Activated B cell treated with CpG ODN at 0.5 μM for 24 hours (primary cell): ENCODE measurements at places on chromosomes 4 and X. TPM values are rescaled to one million over a fixed set of nuclear protein-coding genes. Genes with fewer than 3 reads are reported as not detected.

GC gene
- total RNA-seq, result not detected in 2 replicates

ZCCHC12 gene
- total RNA-seq, result not detected in 2 replicates

DNA sequence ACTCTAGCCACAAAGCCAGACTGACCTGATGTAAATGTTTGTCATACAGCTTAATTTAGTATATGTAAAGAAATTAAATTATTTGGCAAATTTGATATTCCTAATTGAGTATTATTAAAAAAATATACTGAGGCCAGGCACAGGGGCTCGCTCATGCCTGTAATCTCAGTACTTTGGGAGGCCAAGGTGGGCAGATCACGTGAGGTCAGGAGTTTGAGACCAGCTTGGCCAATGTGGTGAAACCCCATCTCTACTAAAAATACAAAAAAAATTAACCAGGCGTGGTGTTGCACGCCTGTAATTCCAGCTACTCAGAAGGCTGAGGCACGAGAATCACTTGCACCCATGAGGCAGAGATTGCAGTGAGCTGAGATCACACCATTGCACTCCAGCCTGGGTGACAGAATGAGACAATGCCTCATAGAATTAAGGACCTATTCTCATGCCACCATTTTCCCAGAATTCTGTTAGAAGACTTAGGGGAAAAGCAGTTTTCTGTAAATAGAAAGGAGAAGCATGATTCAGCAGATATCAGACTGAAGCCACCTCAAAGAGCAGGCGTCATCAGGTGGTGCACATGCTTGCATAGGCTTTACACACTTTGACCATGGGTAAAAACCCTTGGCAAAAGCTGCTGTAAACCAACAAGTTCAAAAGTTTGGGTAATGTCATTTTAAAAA is 6.1 kb downstream of the UBQLN2 start:
- H3K27me3 ChIP-seq, result no peaks in the 10 kb centered on the region
- no peak overlapping the region for H3K4me3 ChIP-seq
- peaks cover 43% of the 10 kb centered on the region for H3K4me1 ChIP-seq
- peak overlapping the region; percentile 46 for H3K27ac ChIP-seq
- peaks cover 23% of the 10 kb centered on the region for H3K36me3 ChIP-seq
- no peak for DNase-seq

DNA sequence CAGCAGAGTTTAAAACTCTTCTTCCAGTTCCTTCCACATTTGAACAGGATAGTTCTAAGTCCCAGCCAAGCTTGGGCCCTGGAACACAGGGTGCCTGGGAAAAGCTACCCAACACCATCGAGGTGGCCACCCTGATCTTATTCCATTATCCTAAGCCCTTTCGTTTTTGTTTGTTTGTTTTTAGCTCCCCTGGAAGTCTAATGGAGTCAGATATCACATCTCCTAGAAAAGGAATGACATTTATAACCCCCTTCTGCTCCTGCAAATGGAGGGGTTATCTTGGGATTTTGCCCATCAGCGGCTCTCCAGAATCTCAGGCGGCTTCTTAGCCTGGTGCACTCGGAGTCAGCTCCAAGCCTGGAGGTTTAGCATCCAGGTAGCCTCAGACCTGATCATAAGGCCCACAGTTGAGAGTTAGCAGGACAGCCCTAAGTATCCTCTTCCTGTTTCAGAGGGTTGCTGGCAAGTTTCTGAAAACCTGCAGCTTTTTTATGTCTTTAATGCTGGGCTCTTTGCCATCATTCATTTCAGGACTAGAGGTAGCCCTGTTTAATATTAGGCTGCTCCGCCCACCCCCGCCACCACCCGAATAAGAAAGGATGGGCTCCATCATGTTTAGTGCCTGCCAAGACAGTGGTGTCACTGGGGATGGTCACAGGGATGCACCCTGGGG is 230.0 kb upstream of the LNX1 start:
- no peak overlapping the region for H3K27ac ChIP-seq
- H3K4me3 ChIP-seq, result no peak overlapping the region
- no peaks in the 10 kb centered on the region for H3K36me3 ChIP-seq
- no peaks in the 10 kb centered on the region for H3K27me3 ChIP-seq

DNA sequence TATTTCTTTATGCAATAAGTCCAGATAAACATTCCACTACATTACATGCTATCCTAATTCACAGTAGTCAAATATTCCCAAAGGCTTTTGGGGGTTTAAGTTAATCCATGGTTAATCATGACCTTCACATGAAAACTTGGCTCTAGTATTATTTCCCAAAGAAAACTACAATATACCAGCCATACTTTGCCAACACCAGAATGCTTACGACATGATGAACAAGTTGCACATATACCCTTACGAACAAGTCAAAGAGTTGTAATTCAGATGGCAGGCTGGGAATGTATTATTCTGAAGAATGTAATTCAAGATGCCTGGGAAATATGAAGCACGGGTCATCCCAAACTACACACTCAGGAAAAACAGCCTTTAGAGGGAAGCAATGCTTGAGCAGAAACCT is 499.6 kb downstream of the PPARGC1A start:
- DNase-seq, result no peak
- no peaks in the 10 kb centered on the region for H3K4me1 ChIP-seq
- no peak overlapping the region for H3K4me3 ChIP-seq
- H3K36me3 ChIP-seq, result no peaks in the 10 kb centered on the region
- H3K27ac ChIP-seq, result no peak overlapping the region
- H3K27me3 ChIP-seq, result no peaks in the 10 kb centered on the region

SMIM31 gene
- not detected in 2 replicates for total RNA-seq

HS6ST2 gene
- total RNA-seq, result not detected in 2 replicates

GRCh38 chrX:53160297-53160983 is 64.6 kb downstream of the KDM5C start:
- H3K27ac ChIP-seq, result no peak overlapping the region
- no peak overlapping the region for H3K4me3 ChIP-seq
- H3K36me3 ChIP-seq, result no peaks in the 10 kb centered on the region
- no peaks in the 10 kb centered on the region for H3K4me1 ChIP-seq
- H3K27me3 ChIP-seq, result no peaks in the 10 kb centered on the region

DNA sequence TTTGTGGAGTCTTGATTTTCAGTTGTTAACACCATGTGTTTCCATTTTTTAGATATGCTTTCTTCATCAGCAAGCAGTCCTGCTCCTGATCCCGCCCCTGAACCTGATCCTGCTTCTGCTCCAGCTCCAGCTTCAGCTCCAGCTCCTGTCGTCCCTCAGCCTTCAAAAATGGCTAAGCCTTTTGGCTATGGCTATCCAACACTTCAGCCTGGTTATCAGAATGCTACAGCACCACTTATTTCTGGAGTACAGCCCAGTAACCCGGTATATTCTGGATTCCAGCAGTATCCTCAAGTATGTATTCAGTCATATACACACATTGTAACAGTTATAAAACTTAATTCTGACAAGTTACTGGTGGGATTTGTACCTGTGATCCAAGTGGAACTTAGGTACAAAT is 60.9 kb downstream of the SEC24B start:
- DNase-seq, result no peak
- H3K4me1 ChIP-seq, result peaks cover 1% of the 10 kb centered on the region
- H3K36me3 ChIP-seq, result peaks cover 74% of the 10 kb centered on the region
- H3K27ac ChIP-seq, result no peak overlapping the region

GAGE1 gene
- not detected in 2 replicates for total RNA-seq

GRCh38 chr4:1318488-1319213 is 28.4 kb upstream of the UVSSA start:
- H3K36me3 ChIP-seq, result peaks cover 72% of the 10 kb centered on the region
- H3K4me3 ChIP-seq, result no peak overlapping the region
- no peaks in the 10 kb centered on the region for H3K27me3 ChIP-seq
- no peak overlapping the region for H3K27ac ChIP-seq

DNA sequence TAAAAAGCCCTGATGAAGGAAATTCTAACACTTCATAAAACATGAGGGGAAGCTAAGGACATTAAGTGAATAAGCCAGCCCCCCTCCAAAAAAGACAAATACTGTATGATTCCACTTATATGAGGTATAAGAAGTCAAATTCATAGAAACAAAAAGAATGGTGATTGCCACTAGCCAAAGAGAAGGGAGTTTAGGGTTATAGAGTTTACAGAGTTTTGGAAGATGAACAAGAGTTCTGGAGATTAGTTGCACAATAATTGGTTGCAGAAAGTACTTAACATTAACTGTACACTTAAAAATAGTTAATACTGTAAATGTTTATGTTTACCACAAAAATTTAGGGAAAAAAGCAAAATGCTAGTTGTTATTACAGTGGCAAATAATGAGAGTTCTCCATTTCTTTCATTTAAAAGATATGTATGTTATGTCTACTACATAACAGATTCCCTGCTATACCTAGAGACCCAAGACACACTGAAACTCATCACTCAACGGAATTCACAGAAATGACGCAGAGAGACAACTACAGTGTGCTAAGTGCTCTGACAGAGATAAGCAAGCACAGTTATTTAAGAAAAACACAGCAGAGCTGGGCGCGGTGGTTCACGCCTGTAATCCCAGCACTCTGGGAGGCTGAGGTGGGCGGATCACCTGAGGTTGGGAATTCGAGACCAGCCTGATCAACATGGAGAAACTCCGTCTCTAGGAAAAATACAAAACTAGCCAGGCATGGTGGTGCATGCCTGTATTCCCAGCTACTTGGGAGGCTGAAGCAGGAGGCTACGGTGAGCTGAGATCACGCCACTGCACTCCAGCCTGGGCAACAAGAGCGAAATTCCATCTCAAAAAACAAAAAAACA is 37.2 kb downstream of the EIF4E start:
- H3K36me3 ChIP-seq, result peaks cover 71% of the 10 kb centered on the region
- H3K27ac ChIP-seq, result peak overlapping the region; percentile 11
- no peaks in the 10 kb centered on the region for H3K27me3 ChIP-seq

DNA sequence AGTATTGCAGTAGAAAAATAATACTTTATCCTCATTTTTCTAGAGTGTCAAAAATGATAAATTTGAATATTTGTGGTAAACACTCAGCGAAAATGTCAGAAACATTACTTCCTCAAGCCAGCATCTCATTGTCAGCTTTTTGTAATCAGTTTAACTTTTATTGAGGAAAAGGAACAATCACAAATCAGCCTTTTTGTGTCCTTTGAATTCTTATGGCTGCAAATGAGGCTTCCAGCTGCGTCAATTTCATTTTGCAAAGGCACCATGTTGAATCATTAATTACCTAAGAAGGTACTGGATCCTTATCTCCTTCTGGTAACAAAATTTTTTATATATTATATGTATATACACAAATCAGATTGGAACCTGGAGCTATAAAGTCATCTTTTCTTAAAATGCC is 442.6 kb upstream of the CPEB2 start:
- no peaks in the 10 kb centered on the region for H3K36me3 ChIP-seq
- H3K4me1 ChIP-seq, result no peaks in the 10 kb centered on the region
- H3K27ac ChIP-seq, result no peak overlapping the region
- DNase-seq, result no peak
- no peak overlapping the region for H3K4me3 ChIP-seq
- H3K27me3 ChIP-seq, result no peaks in the 10 kb centered on the region
